NCI-H345 (cell line): ENCODE measurements at places on chromosomes 7 and 10.
A peak's percentile ranks its signal among the peaks of the same experiment; 100 is the strongest.

- no peak for DNase-seq
Measured at GRCh38 chr7:44313016-44313415, 12.4 kb downstream of the CAMK2B start.

- no peak for DNase-seq
Measured at GRCh38 chr10:109427411-109427810, 495.9 kb downstream of the XPNPEP1 start.

GRCh38 chr7:108613147-108613948 is 43.7 kb downstream of the DNAJB9 start:
- DNase-seq: peak; percentile 71

DNA sequence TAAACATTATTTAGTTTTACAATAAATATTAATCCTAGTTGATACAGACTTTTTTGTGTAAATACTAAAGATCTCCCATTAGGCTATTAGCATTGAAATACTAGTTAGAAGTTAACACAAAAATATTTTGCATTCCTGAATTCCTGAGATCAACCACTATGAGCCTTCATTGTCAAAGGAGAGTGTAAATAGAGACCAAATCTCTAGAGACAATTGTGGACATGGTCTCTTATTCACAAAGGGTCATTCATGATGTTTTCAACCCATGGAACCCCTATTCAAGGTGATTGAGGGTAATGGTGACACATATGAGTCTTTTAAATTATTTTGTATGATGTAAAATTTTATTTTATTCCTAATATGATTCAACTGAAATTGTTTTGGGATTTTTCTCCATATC is 1454.8 kb upstream of the LRRTM3 start:
- DNase-seq: no peak

DNA sequence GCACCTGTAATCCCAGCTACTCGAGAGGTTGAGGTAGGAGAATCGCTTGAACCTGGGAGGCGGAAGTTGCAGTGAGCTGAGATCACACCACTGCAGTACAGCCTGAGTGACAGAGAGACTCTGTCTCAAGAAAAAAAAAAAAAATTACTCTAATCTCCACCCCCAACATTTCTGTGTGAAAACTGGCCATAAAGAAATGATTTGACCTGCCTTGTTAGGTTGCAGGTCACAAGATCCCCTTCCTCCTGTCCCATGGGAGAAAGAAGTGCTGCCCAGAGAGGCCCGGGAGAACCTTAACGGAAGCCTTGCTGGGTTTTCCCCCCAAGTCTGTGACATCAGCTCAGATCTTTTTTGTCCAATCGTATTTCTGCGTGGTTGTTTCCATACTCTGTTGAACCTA is 8.7 kb upstream of the CALHM1 start:
- no peak for DNase-seq

DNA sequence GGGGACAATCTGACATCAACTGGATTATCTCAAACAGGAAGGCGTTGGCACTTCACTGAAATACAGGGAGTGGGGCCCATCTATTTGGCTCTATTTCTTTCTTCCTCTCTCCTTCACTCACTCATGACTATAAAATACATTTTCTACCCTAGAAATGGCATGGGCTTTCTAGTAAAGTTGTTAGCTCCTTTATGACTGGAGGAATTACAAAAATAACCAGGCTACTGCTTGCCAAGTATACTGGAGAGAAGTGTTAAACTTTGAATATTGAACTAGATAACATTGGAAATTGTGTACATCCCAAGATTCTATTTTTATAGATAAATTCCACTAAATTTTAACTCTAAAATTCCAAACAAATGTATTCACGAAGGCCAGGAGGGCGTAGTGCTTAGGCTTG is 255.7 kb upstream of the SORCS1 start:
- no peak for DNase-seq

DNA sequence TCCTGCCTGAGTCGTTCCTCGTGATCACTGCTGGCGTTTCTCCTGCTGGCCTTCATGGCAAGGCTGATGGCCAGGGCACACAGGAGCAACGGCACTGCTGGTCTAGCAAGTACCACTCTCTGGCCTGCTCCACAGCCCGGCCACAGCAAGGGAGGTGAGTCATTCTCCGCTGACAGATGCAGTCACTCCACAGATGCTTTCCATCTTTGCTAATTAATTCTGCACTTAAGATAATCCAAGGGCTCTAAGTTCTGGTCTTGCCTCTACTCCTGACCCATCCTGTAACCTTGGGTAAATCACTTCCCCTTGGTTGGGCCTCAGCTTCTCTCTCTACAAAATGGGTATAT is 244.4 kb downstream of the RPS24 start:
- DNase-seq: no peak

DNA sequence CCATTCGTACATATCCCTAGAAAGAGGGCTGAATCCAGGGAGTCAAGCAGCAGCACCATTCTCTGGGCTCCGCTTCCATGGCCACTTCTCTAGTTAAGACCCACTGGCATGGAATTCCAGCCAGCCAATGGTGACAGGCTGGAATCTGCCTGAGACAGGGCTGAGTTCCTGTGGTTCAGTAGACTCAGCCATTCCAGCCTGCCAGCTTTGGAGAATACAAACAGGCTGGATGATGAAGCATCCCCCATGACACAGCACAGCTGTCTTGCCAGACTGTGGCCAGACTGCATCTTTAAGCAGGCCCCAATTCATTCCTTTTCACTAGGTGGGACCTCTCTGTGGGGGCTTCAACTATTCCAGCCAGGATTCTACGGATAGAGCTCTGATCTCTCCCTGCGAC is 329.6 kb downstream of the XPNPEP1 start:
- DNase-seq: no peak

DNA sequence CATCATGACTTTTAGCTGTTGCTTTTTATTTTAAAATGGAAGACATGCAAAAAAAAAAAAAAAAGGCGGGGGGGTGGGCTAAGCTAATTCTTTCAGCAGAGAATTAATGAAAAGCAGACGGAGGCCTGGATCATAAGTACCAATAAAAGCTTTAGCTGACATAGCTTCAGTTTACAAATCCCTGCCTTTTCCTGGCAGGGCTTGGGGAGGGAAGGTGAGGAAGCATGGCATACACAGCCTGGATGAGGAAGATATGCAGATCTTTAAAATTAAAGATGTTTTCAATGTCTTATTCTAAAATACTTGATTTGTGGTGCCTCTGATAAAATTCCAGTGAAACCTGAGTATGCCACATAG is 57.0 kb downstream of the ICA1 start:
- DNase-seq: no peak

DNA sequence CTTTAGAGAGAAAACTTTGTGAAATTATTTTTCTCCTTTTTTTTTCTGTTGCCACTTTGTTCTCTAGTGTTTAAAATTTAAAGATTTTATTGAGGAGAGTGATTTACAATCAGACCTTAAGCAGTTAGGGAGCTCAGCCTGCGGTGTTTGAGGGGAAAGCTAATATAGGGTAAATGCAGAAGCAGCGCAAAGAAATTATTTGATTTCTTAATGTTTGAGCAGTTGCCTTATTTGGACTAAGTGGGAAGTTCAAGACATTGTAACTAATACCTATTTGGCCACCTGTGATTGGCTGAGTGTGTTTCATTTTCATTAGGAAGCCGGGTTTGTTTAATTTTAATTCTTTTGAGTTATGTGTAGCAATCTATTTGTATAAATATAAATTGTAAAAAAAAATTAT is 25.3 kb downstream of the WAC start:
- no peak for DNase-seq

- no peak for DNase-seq
Measured at GRCh38 chr10:84248794-84249193, 3.9 kb downstream of the RGR start.

GRCh38 chr7:12490107-12490688 is 80.3 kb upstream of the SCIN start:
- DNase-seq: peak; percentile 64

GRCh38 chr10:57972783-57973182 is 294.9 kb downstream of the IPMK start:
- no peak for DNase-seq

GRCh38 chr7:20305726-20306125 is 25.0 kb upstream of the ITGB8 start:
- DNase-seq: no peak

DNA sequence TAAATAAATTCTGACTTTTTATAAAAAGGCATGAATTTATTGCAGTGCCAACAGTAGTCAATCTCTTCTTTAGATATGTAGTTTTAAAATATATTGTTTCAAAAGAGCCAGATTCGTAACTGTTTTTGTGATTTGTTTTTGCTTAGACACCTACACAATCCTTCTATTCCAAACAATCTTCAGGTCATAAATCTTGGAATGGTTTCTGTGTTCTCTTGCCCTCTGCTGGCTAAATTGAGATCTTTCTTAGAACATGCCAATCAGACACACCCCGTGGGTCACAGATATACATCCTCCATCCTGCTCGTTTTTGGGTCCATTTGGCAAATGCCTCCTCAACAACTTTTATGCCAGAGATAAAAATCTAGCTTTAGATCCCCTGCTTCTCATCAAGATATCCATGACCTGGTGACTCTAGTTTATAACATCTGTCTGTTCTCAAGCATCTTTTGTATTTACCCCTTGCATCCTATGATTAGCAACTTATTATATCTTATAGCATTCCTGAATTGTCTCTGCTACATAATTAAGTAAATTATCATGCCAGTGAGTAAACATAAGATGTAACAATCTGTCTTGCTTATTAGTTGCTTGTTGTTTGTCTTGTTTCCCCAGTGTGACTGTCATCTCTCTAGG is 35.3 kb upstream of the IFRD1 start:
- DNase-seq: peak; percentile 31

DNA sequence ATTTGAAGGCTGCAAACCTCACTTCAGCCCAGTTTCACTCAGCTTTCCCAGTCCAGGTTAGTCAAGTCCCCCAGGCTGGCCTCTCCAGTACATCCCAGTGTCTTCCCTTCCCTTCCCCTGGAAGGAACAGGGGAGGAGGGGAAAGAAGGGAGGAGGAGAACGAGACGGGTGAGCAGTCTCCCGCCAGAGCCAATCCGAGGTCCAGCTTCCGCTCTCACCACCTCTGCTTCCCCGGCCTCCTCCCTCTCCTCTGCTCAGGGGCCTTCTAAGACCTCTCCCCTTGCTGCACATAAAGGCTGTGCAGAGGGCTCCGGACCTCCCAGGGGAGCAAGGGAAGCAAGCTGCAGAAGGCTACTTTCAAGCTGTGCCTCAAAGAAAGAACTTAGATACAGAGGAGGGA is 4.1 kb downstream of the ATG9B start:
- DNase-seq: no peak

- DNase-seq: no peak
Measured at GRCh38 chr10:125995726-125996304, 99.5 kb downstream of the FANK1 start.

DNA sequence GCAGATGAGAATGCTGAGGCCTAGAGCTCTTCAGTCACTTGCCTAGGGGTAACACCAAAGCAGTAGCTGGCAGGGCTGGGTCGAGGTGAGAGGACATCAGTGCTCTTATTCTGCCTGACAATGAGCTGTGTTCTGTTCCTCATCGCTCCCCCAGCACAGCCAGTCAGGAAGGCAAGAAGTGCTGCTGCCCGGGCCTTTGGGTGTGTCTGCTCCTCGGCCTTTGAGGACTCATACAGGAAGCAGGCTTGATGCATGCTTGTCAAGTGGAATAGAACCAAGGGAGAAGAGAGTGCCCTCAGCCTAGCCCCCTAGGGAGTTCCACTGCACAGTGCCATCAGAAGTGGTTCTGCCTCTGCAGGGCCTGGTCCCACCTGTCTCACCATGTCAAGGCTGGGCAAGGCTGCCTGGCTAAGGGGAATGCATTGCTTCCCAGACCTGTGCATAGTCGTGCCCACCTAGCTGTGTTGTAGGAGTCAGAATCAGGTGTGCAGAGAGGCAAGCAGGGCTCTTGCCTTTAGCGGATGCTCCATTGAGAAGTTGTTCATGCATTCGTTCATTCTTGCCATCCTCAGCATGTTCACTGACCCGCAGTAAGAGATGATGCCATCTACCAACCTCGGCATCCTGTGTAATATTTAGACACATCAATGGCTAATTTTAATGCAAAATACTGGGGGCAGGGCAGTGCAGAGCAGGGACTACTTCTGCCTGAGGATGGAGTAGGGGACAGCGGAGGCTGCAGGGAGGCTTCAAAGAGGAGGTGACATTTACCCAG is 156.6 kb downstream of the RPS24 start:
- DNase-seq: peak; percentile 27

DNA sequence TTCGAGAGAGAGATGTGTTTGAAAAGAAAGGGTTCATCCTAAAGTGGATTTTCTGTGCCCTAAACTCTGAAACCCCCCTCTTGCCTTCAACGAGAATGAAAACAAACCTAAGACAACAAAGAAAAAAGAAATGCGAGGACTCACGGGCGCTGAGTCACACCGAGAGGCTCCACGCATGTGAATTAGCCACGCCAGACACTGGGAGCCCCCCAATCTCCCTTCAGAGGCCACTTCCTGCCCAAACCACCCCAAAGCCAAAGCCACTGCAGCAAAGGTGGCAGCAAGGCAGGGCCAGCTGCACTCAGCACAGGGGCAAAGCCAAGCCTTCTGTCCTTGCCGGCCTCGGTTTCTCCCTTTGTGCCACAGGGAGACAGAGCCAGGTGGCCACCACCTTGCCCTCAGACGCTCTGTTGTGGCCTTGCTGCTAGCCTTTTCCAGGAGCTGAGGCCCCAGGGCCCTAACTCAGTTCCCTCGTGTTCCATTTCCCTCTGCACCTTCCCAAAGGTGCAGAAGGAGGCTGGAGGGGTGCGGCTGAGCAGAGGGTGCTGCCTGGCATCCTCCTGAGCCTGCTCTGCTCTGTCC is 93.3 kb downstream of the FAM53B start:
- DNase-seq: no peak

GRCh38 chr7:35366167-35367155 is 112.6 kb upstream of the TBX20 start:
- DNase-seq: no peak

DNA sequence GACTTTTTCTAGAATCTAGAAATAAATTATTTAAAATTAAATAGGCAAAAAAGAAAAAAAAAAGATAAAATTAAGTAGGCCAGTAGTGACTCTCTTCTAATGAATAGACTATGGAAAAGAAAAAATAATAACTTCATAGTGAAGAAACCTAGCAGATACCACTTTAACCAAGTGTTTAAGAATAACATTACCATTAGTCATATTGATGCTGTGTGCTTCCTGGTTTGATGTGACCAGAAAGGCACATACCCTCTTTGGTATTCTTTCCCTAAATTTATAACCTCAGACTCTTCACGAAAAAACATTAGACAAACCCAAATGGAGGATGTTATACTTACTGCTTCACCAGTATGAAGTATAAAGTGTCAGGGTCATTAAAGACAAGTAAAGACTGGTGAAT is 42.6 kb downstream of the KIF20B start:
- DNase-seq: no peak

GRCh38 chr7:16494955-16495719 is 29.6 kb upstream of the SOSTDC1 start:
- no peak for DNase-seq

GRCh38 chr7:64509583-64509982 is 53.3 kb downstream of the ZNF680 start:
- no peak for DNase-seq

- no peak for DNase-seq
Measured at GRCh38 chr10:27537787-27538186, 33.7 kb downstream of the RAB18 start.

GRCh38 chr10:124952123-124952522 is 10.2 kb downstream of the ZRANB1 start:
- no peak for DNase-seq

- no peak for DNase-seq
Measured at GRCh38 chr7:129257168-129257567, 32.3 kb downstream of the AHCYL2 start.

GRCh38 chr7:149822353-149822943 is 15.7 kb upstream of the ZNF862 start:
- DNase-seq: no peak
